Non-pigmented ciliary epithelial cell (primary cell): ENCODE measurements at places on chromosomes 3 and 15.

DNA sequence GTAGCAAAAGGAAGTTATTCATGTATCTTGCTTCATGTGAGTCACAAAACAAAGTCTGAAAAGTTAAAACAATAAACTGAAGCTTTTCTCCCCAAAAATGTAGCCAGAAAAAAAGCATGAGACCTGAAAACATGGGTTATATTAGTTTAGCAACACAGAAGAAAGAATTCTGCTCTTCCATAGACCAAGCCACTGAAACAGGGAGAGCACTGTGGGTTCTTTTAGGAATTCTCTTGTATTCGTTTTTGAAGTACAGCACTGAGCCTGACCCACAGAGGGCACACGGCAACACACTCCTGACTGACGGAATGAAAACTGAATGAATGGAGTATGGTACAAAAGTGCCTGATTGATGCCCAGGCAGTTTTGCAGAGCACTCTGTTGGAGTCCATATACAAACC lies 66.6 kb downstream of the TM4SF4 start:
- no peak for DNase-seq

GRCh38 chr15:59260090-59260489 lies 53.4 kb downstream of the LDHAL6B start:
- no peak for DNase-seq

DNA sequence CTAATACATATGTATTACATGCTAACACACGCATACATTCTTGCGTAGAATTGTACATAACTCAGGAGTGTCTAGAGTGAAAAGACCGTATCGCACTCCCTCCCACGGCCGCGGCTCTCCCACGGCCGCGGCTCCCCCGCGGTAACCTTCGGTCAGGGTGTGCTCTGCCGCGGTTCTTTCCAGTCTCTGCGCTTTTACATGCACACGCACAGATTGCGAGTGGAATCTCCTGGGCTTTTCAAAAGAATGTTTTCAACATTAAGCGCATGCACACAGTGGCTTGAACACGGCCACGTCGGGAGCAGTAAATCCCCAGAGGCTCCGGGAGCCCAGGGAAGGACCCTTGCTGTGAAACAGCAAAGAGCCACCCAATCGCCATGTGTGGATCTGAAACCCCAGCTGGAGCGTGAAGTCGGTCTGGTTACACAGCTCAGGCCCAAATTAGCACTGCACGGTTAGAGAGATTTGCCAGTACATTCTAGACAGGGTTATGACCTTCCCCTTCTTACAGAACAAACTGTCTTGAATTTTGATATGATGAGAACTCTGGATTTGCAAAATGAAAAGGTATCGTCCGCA lies 805 bp upstream of the RGMA start:
- DNase-seq, result no peak

GRCh38 chr15:80639168-80639555 lies 55.9 kb upstream of the ABHD17C start:
- no peak for DNase-seq

DNA sequence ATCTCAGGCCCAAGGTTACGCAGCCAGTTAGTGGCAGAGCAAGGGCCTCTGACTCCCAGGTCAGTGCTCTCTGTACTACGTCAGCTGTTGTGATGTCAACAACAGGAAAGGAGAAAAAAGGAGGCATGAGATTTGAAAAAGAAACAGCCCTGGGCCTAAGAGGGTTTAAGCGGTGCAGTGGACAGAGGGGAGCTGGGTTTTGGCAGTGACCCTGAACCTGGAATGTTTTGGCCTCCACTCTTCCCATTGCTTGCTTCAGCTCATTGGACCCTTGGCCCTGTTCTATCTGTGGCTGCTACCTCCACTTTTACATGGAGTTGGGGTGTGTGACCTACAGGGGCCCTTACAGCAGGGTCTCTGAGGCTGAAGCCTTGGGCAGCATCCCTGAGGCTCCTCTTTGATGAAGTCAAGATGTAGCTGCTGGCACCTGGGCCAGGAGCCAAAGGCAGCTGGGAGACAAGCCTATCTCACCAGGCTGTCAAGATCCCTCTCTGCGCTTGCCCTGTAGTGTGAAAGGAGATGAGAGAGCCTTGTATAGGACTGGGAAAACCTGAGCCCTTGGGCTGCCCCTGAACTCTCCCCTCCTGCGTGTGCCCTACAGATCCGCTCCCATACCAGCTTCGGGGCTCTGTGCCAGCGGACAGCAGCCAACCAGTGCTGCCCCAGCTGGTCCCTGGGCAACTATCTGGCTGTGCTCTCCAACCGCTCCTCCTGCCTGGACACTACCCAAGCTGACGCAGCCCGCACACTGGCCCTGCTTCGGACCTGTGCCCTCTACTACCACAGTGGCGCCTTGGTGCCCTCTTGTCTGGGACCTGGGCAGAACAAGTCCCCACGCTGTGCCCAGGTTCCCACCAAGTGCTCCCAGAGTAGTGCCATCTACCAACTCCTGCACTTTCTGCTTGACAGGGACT lies 8.7 kb downstream of the DISP2 start:
- no peak for DNase-seq
